ENCODE measurements at places on chromosomes 1 and 21.

DNA sequence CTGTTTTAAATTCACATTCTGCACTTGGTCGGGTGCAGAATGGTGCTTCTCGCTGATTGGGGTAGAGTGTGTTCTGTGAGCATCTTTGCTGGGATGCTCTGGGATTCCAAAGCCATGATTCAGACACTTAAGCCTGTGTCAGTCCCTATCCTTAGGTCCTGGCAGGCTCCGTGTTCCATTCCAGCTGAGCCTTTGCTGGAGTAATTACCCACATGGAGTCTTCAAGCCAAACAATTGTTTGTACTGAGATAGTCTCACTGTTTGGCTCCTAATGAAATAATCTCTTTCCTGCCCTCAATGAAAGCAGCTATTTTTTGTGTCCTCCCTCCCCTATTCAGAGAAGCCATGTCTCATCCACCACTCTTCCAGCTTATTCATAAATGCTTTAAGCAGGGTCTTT lies 18.7 kb downstream of the SMAP2 start:
- DNase-seq, result no peak

DNA sequence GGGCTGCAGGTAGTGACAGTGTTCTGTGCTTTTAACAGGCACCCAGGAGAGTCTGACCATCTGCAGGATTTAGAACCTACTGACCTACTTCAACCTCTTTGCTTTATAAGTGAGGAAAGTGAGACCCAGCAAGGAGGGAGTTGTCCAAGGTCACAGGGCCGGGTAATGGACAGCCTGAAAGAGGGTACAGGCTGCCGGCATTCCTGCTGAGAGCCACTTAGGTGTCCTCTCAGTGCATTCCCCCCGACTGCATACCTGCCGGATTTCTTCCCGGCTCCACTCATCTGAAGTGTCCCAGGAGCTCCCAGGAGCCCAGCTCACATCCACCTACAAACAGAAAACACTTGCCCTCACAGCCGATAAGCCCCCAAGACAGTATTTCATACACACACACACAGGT lies 13.9 kb downstream of the PHLDA3 start:
- DNase-seq, result no peak

DNA sequence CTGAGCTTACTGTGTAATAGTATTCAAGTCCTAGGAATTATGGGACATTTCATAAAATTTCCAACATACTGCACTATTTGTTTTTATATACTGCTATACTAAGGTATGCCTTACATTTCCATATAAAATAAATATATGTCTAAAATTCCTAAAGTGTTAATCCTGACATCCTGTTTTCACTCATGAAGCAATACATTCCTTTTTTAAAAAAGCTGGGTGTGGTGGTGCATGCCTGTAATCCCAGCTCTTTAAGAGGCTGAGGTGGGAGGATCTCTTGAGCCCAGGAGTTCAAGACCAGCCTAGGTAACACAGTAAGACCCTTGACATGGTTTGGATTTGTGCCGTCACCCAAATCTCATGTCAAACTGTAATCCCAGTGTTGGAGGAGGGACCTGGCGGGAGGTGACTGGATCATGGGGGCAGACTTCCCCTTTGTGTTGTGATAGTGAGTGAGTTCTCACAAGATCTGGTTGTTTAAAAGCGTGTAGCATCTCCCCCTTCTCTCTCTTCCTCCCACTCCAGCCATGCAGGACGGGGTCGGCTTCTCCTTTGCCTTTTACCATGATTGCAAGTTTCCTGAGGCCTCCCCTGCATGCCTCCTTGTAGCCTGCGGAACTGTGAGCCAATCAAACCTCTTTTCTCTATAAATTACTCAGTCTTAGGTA lies 5.8 kb downstream of the CDC42BPA start:
- DNase-seq, result no peak

- peak; percentile 94 for DNase-seq
Observed at GRCh38 chr1:61092642-61093041, 10.3 kb downstream of the NFIA start.

Measured in NCI-H2029 treated with DMSO at 0.1 percent for 48 hours (cell line).